Endothelial cell (in vitro differentiated cells): ENCODE measurements at places on chromosomes 4 and X.

DNA sequence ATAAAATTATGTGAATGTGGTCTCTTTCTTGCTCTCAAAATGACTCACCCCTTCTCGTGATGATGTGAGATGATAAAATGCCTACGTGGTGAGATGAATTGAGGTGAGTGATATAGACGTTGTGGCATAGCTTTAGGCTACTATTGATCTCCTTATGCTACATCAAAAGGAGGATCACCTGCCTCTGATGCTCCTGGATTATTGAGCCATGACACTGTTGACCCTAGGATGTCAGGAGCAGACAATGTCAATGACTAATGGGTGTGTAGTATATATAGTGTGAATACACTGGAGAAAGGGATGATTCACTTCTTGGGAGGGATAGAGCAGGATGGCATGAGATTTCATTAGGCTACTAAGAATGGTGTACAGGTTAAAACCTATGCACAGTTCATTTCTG, 210.7 kb upstream of the PRPS2 start:
- DNase-seq = no peak

DNA sequence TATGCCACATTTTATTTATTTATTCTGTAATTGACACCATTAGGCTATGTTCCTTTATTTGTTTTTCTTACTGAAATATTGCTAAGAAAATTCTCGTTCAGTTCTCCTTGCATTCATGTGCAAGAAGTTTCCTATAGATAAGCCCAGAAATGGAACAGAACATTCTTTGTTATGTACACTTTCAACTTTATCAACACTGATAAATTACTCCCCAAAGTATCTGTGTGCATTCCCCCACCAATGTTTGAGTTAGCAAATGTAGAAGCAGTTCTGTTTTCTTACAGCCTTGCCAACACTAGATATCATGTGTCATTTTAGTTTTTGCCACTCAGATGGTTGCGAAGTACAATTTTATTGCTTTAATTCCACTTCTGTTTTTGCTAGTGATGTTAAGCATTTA, 166.4 kb upstream of the NPY2R start:
- DNase-seq = no peak

GRCh38 chr4:116665716-116666115, 419.7 kb downstream of the TRAM1L1 start:
- DNase-seq = no peak

DNA sequence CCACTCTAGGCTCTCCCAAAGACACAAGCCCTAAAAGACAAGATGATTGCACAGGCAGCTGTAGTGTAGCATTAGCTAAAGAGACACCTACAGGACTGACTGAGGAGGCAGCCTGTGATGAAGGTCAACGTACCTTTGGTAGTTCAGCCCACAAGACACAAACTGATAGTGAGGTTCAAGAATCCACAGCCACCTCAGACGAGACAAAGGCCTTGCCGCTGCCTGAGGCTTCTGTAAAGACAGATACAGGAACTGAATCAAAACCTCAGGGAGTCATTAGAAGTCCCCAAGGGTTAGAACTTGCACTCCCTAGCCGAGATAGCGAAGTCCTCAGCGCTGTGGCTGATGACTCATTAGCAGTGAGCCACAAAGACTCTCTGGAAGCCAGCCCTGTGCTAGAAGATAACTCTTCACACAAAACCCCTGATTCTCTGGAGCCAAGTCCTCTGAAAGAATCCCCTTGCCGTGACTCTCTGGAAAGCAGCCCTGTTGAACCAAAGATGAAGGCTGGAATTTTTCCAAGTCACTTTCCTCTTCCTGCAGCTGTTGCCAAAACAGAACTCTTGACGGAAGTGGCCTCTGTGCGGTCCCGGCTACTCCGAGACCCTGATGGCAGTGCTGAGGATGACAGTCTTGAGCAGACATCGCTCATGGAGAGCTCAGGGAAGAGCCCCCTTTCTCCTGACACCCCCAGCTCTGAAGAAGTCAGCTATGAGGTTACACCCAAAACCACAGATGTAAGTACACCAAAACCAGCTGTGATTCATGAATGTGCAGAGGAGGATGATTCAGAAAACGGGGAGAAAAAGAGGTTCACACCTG, 306.3 kb downstream of the ANK2 start:
- no peak for DNase-seq

DNA sequence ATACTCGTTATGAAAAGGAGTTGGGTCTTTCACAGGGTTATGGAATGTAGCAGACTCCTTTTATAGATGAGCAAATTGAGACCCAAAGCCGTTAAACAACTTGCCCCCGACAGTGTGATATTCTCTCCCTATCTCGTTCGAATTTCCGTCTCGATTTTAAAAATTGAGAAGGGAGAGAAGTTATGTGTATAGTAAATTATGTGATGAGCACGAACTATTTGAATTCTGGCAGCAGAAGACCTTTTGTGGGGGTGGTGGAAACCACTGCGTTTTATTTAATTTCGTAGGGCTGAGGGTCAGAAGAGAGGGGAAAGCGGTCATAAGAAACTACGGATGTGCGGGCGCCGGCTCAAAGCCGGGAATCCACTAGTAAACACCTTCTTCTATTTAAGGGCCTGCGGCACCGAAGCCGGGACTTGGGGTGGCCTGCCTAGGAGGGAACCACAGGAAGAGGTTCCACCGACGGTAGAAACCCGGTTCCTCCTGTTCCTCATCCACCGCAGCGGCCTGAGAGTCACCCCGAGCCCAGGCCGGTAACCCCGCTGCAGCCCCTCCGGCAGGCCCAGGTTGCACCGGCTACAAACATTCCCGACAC, 1.5 kb upstream of the DDX3X start:
- no peak for DNase-seq

DNA sequence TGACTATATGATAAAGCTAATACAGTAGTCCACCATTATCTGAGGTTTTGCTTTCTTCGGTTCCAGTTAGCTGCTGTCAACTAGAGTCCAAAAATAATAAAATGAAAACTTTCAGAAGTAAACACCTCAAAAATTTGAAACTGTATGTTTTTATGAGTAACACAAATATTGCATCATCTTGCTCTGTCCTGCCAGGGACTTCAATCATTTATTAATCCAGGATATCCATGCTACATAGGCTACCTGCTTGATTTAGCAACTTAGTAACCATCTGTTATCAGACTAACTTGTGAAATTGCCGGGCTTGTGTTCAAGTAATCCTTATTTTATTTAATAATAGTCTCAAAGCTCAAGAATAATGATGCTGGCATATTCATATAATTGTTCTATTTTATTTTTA, 1537.8 kb upstream of the PABPC4L start:
- DNase-seq = no peak
